ENCODE measurements at places on chromosomes 4 and X.

DNA sequence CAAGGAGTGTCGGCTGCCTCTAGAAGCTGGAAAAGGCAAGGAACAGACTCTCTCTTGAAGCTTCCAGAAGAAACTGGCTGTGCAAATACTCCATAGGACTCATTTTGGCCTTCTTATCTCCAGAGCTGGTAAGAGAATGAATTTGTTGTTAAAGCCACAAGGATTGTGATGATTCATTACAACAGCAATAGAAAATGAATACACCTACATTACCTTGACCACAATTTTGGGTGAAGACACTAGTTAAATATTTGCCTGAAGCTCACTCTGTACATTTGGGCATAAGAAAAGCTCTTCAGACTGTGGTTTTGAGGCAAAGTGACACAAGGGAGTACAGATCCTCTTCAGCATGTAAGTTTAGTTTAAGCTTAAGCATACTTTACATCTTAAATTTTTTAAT lies 134.5 kb upstream of the TLL1 start:
- no peak for DNase-seq

GRCh38 chr4:183905593-183906488 lies 734 bp downstream of the STOX2 start:
- DNase-seq, result peak; percentile 25

DNA sequence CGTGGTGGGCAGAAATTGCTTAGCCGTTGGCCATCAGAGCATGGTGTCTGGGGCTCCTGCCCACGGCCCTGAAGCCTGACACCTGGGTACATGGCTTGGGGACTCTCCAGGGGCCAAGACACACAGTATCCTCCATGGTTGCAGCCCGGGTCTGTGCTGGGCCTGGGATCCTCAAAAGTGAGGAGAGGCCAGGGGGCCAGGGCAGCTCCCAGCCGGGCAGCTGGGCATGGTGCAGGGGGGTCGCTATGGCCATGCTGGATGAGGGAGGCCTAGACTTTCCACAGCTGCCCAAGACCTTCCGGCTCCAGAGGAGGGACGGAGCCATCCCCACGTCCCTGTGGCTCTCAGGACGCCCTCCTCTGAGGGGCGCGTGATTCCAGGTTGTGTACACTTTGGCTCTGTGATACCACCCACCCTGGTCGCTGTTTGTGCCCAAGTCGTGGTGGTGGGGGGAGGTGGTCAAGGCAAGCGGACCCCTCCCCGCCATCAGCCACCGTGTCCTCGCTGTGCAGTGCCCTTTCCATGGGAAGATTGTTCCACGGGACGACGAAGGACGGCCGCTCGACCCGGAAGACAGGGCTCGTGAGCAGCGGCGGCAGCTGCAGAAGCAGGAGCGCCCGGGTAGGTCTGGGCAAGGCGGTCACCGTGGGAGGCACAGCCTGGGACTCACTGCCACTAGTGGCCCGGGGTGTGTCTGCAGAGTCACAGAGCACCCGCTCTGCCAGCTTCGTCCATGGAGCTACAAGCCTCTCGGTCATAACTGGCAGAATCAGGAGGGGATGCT lies 25.7 kb downstream of the NKX1-1 start:
- no peak for DNase-seq

GRCh38 chrX:124240422-124240821 lies 92.0 kb upstream of the TEX13D start:
- peak; percentile 72 for DNase-seq

DNA sequence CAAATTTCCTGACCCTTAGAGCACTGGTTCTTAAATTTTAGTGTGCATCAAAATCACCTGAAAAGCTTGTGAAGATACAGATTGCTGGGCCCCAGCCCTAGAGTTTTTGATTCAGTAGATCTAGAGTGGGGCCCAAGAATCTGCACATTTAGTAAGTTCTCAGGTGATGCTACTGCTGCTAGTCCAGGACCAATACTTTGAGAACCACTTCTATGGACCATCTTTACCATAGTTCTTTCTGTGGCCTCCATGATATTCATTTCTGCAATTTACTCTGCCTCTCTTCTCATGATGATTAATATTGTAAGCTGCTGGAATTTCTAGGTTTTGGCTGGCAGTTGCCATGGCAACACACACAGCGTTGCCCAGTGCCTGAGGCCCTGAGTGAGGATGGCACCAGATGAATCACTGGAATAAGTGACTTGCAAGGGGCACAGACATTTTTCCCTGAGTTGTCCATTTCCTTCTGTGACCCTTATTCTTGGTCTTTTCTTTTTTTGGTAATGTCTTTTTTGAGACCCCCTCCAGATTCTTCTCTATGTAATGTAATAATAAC lies 83.6 kb downstream of the PPP1R2C start:
- no peak for DNase-seq

DNA sequence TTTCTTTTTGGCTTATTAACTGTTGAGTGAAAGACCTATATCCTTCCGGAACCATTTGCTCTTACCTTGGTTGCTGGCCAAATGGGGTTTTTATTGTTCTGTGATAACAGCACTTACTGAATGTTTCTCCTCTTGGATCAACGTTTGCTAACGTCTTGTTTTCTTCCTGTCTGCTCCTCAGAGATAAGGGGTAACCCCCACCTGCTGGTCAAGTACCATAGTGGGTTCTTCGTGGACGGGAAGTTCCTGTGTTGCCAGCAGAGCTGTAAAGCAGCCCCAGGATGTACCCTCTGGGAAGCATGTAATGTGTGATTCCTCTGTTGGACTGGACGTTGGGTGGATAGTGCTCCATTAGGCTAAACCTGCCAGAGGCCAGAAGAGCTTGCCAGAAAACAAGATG lies 15.3 kb downstream of the BMX start:
- DNase-seq, result no peak

DNA sequence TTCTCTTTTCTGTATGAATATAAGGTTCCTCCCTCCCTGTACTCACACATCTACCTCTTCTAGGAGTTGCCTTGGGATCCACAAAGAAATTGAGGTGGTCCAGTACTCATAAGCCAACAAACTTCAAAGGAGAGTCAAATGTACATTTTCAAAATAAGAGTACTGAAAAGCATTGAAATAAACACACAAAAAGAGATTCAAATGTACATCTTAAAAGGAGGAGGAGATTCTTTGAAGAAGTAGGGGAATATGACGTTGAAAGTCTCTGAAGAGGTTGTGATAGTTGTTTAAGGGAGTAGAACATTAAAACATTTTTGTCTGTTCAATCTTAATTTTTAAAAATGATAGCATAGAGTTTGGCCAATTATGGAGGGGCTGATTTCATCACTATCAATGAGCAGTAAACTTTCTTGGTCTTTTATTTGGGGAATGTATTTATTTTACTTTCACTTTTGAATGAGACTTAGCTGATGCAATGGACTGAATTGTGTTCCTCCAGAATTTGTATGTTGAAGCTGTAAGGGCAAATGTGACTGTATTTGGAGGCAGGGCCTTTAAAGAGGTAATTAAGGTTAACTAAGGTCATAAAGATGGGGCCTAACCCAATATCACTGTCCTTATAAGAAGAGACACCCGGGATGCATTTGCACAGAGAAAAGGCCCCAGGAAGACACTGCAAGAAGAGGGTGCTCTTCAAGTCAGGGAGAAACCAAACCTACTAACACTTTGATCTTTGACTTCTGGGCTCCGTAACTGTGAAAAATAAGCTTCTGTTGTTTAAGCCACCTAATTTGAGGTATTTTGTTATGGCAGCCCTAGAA lies 226.3 kb upstream of the PGRMC2 start:
- DNase-seq, result peak; percentile 69
